Urinary bladder (tissue), 4 donors: ENCODE measurements at places on chromosomes 1 and 21. TPM values are rescaled to one million over a fixed set of nuclear protein-coding genes. Genes with fewer than 3 reads are reported as not detected.

Gene S100A9
- total RNA-seq: 77.5 TPM

Gene BRINP3
- total RNA-seq: 10.8 TPM

Gene RGS7
- 0.42 TPM for total RNA-seq

Gene LEFTY1
- 0.79 TPM for total RNA-seq

Gene OR6K3
- total RNA-seq: not detected

DNA sequence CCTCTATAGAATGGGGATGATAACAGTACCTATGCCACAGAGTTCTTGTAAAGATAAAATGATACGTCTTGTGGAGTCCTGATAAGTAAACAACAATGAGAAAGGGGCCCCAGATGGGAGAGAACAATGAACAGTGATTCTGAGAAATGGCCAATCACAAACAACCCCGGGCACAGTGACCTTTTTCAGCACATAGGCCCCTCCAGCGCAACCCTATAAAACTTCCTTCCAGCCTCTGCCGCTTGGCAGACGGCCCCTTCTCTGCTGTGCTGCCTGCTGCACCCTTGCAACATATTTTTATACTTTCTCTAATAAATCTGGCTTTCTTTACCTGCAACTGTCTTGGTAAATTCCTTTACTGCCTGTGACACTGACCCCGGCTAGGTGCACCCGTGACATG, 8.9 kb downstream of the RCAN1 start:
- DNase-seq: no peak

- no peak for DNase-seq
Measured at GRCh38 chr1:56061824-56062223, 517.5 kb downstream of the PLPP3 start.

- no peak for DNase-seq
Measured at GRCh38 chr1:229629261-229629660, 3.2 kb downstream of the URB2 start.

- DNase-seq: no peak
Measured at GRCh38 chr1:149884433-149885338, 14.7 kb upstream of the BOLA1 start.

- no peak for DNase-seq
Measured at GRCh38 chr1:204255966-204256365, 42.2 kb upstream of the GOLT1A start.

DNA sequence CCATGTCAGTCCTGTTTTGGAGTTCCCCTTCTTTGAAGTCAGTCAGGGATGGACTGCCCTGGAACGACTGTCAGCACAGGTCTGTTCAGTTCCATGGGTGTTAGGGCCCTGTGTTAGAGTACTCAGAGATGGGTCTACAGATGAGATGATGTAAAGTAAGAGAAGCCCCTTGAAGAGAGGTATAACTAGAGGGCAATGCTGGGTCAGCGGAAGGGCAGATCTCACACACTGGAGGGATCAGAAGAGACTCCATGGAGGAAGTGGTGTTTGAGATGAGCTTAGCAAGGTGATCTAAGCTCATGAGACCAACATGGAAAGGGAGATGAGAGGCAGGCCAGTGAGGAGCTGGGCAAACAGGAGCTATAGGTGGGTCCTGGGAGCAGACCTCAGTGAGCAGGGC, 7.6 kb downstream of the PPFIA4 start:
- no peak for DNase-seq

DNA sequence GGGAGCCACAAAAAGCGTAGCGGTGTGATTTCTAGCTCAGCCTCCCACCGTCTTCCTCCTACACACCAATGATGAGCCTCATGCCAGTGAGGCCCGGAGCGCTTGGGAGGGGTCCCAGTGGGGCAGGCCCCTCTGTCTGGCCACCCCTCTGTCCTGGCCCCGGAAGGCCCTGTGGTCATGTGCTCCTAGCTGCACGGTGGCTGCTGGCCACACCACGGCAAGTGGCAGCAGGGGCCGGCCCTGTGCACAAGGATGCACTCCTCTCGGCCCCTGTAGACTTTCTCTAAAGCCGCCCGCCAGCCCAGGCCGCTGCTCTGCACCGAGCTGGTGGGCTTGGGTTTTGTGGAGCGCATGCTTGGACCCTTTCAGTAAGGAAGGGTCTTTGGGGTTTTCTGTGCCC, 53.6 kb downstream of the KCNAB2 start:
- DNase-seq: no peak

- DNase-seq: no peak
Measured at GRCh38 chr1:232351335-232351734, 278.6 kb downstream of the SIPA1L2 start.

- DNase-seq: no peak
Measured at GRCh38 chr1:112196731-112197130, 199.3 kb upstream of the CTTNBP2NL start.

DNA sequence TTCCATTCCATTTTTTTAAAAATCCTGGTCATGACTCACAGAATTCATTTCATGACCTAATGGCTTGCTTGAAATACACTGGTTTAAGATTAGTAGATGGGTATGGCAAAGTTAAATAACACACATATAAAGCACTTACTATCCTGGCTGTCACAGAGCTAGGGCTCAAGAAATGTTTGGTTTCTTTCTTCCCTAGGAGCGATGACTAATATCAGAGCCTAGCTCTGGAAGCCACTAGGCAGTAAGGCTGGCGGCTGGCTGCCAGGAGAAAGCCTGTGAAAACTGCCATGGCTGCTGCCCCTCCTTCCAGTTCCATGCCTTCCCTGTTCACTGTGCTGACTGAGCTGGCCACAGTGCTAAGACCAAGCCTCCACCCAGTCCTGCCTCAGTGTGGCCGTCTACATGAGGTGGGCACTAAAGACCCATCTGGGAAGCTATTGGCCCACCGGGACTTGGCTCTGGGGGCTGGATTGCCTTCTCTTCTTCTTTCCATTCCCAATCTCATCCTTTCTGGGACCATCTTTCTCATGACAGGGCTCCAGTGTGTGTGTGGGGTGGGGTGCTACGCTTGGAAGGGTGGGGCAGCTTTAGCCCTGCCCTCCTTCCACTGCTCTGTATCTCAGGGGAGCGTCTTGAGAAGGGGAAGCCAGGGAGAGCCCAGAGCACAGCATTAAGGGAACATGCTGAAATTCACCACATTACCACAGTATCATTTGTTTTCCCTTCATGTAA, 10.8 kb upstream of the ASCL5 start:
- DNase-seq: no peak

DNA sequence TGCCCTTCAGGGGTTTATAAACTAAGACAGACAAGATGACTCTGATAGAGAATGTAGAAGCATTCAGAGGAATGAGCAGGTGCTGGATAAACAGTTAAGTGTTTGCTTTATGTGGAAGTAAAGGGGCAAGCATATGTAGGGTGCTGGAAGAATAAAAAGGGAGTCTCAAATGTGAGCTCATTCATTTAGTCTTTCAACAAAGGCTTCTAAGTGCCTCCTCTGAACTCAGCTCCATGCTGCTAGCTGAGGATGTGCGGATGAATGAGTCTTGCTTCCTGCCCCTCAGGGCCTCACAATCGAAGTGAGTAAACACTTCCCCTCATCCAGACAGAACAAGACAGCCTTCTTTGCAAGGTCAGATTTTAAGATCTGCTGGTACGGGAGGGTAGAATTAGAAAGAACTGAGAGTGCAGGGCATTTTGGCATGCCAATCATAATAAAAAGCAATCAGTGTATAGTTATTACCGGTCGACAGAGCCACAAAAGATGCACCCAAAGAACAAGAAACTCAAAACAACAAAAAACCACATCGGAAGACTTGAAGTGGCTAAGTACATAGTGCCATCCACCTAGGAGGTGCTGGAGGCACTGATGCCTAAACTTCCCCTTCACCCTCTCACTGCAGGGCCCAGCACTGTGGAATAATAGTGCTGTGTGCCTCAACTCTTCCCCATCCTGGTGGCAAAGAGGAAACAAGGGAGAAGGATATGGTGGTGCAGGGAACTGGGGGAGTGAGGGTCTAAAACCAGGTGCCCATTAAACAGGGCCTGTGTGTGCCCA, 69.8 kb downstream of the TNR start:
- DNase-seq: no peak

- DNase-seq: no peak
Measured at GRCh38 chr1:150809651-150810050, 1.6 kb upstream of the CTSK start.
